AML-193 (cell line): ENCODE measurements at places on chromosomes 5 and 9.

DNA sequence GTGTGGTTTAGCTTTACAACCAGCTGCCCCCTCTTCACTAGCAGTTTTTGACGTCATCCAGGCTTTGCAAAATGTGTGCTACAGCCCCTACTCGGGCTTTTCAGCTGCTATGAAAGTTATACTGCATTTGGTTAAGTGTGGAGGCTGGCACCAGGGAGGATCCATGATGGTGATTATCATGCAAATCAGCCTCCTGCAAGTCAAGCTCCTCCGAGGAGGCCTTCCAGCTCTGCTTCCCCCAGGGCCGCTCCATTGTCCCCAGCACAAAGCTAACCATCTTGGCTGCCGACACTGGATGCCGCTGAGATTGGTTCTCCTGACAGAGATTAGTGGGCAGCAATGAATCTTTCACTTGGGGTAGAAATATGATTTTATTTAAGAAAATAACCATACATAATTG, 159.6 kb downstream of the NR2F1-AS1 start:
- no peak for DNase-seq

DNA sequence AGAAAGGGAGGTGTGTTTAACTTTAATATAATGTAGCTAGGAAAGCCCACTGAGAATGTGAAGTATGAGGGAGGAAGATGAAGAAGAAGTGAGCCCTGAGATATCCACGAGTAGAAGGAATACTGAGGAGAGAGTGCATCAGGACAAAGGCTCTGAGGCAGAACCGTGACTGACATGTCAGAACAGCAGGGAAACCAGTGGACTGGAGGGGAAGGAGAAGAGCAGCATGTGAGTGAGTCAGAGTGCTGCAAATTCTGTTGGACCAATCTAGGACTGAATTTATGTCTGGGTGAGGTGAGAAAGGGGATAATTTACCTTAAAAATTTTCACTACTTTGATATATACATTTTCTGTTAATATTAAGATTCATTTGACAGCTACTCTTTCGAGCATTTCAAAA, 110.3 kb downstream of the ST8SIA4 start:
- DNase-seq = no peak

GRCh38 chr9:38086496-38086895, 17.5 kb upstream of the SHB start:
- DNase-seq = no peak

DNA sequence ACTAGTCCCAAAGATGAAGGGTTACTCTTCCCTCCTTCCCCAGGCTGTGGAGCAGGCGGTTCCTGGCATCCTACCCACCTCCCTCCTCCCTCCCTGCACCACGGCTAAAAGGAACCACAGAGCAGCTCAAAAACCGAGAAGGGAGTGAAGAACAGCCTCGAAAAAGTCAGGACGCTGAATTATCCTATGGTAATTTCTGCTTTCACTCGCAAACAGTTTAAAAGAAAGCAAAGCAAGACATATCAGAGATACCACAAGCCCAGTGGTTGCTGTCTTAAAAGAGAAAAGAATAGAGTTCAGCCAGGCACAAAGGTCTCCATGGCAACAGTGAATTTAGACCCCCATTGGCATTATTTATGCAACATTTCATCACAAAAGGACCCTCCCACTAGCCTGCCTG, 315.4 kb downstream of the CTNND2 start:
- no peak for DNase-seq

GRCh38 chr5:149113669-149114068, 27.6 kb upstream of the ABLIM3 start:
- no peak for DNase-seq

DNA sequence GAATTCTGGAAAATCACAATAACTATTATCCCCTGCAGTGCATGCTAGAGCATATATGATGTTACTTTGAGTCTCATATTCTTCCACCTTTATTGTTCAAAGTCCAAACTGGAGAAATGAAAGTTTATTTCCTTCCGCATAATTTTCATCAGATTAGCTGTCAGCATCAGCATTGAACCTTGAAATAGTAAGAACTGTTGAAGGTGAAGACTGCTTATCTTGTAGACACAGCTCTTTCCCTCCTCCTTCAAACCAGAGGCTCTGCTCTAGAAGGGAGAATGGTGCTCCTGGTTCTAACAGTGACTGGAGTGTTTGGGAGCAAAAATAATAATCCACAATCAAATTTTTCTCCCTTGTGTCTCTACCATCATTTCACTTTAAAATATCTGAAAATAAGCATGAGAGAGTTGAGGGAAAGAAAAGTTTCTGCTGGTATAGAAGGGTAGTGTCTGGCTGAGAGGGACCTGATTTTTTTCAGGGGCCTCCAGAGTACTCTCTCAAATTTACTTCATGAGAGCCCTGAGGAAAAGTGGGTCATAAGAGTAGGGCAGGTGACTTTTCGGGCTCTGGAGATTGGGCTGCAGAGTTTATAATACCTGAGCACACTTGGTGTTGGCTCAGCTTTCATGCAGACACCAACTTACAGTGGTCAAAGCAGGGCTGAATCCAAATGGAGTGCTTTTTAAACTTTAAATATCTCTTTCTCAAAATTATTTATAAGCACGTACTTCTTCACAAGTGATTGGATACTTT, 170.4 kb downstream of the ZDHHC21 start:
- DNase-seq = no peak

DNA sequence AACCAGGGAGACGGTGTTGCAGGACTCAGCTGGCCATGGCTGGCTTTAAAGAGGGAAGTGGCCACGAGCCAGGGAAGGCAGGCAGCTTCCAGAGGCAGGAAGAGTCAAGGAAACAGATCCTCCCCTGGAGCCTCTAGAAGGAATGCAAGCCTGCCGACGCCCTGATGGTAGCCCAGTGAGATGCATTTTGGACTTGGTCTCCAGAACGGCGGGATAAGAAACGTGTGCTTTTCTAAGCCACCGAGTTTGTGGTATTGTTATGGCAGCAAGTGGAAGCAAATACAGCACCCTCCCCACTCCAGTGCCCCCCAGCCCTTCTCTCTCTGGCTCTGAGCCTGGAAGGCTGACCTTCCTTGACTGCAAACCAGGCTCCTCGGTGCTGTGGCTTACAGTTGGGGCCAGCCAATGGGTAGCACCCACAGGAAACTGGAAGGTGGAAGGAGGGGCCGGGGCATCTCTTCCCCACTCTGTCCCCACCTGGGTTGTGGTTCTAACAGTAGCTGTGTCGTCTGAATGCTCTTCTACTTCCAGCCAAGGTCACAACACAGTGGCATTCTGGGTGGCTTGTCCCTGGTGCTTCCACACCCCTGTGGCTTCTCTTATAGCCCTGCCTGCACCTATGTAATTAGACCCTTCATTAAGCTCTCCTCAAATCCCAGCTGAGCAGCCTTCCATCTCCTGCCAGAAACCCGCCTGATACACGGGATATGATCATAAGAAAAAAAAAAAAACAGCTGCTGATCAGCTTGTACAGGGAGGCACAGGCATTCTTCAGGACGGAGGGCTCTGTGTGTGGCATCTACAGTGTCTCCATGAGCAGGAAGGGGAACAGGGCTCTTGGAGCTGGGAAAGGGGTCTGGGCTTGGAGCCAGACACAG, 29.9 kb upstream of the UNC5A start:
- no peak for DNase-seq

GRCh38 chr5:149671544-149671943, 58.6 kb upstream of the PPARGC1B start:
- DNase-seq = no peak

DNA sequence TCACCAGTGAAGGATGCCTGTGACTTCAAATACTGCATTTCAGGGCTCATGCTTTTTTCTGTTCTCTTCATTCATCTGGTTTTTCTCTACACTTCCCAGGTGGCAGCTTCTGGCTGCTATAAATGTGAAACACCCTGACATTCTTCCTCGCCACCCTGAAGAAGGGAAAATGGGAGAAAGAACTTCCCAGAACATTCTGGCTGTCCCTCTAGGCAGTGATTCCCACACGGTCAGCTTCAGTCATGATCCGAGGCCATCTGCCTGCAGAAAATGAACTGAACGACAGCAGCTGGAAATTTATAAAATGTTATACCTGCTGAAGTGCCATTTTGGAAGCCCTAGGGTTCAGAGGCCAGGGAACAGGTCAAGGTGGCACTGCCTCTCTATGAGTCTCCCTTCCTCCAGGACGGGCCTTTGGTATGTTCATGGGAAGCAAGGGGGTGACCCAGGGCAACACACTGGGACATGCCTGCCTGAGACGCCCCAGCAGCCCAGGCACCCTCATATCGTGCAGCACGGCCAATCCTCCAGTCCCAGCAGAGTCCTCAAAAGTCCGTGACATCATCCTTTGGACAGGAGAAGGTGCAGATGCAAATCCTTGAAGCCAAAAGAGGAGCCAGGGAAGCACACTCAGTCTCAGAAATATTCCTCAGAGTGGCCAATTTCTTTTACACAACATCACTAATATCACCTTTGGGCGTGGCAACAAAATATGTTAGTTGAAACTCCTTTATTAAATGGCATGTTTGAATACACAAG, 107.1 kb downstream of the SEMA5A start:
- DNase-seq = no peak

- DNase-seq = peak; percentile 87
Measured at GRCh38 chr5:96896806-96897205, 20.5 kb downstream of the ERAP2 start.

- DNase-seq = no peak
Measured at GRCh38 chr9:81595887-81596543, 93.3 kb downstream of the TLE1 start.

- no peak for DNase-seq
Measured at GRCh38 chr9:123757547-123757946, 172.4 kb downstream of the DENND1A start.
